Right cardiac atrium (tissue), 5 donors: ENCODE measurements at places on chromosomes 3 and 15. TPM values are rescaled to one million over a fixed set of nuclear protein-coding genes. Genes with fewer than 3 reads are reported as not detected.

DNA sequence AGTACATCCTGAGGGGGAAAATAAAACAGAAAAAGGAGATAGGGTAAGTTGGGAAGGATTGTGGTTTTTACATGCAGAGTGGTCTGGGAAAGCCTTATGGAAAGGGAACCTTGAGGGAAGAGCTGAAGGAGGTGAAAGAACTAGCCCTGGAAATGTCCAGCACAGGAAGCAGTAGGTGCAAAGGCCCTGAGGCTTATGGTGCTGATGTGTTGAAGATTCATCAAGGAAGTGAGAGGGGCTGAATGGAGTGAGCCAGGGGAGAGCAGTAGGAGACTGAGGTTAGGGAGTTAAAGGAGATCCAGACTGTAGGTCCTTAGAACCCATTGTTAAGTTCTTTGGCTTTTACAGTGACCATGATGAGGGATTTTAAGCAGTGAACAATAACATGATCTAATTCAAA, 33.0 kb downstream of the ATP1B3 start:
- DNase-seq: no peak

RTP1 gene
- polyA plus RNA-seq: not detected

GRCh38 chr15:87269566-87269965, 987.0 kb downstream of the NTRK3 start:
- DNase-seq: no peak

DNA sequence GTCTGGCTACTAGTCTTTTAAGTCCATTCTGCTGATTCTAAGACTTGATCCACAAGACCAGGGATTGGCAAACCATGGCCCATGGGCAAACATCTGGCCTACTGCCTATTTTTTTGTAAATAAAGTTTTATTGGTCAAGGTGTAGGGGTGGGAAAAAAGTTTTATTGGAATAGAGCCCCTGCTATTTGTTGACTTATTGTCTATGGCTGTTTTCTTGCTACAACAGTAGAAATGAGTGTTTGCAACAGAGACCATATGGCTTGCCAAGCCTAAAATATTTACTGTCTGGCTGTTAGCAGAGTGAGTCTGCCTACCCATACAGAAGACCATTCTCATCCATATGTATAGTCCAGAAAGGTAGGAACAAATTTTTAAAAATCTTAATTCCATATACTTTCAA, 106.4 kb downstream of the PTPRG start:
- DNase-seq: no peak

GRCh38 chr3:52512105-52512504, 17.0 kb downstream of the STAB1 start:
- no peak for DNase-seq

GOLGA8M gene
- polyA plus RNA-seq: 0.91 TPM

GMPS gene
- polyA plus RNA-seq: 17.2 TPM

DNA sequence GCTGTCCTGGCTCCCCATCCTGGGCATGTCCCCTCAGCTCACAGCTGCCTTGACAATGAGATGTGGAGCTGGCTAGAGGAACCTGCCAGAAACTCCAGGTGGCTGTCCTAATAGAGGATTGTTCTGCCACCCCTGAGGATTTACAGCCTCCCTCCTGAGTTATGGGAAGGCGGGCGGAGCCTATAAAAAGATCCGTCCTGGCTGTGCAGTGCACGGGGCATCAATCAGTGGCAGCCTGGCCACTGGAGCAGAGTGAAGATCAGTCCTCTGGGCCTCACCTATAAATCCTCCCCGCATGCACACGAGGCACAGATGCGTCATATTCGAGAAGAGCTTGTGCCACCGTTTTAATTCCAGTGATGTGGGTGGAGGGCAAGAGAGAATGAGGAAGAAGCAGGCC, 90.0 kb downstream of the MEGF11 start:
- DNase-seq: no peak

DNA sequence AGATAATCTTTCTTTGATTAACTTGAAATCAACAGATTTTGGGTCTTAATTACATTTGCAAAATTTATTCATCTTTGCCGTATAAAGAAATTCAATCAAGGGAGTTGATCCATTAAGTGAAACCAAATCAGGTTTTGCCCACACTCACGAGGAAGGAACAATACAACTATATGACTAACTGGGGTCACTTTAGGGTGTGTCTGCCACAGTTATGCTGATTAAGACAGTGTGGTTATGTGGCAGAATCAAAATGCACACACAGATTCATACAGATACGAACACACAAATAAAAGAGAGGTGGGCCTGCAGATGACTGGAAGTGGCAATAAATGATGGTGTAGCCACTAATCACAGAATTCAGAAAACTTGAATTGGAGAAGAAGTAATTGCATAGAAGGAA, 543.5 kb downstream of the GABRG3 start:
- DNase-seq: no peak
